Inflammatory macrophage treated with lipopolysaccharide for 1 hour (primary cell): ENCODE measurements at places on chromosomes 12 and 14.

- DNase-seq, result no peak
These were observed 80.5 kb upstream of the TBX3 start for GRCh38 chr12:114764510-114764909.

DNA sequence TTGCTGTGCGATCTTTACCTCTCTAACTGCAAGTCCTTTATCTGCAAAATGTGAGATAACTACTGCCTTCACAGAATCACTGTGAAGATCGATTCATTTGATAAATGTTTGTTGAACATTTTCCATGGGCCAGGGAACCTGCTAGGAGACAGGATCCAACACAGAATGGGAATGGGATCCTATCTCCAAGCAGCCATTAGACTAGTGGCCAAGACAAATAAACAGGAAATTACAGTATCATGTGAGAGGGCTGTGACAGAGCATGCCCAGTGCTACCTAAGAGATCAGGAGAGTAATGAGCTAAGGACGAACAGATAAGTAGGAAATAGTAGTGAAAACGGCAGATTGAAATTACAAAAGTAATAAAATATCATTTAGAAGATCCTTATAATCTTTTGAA is 105.7 kb downstream of the GRIN2B start:
- DNase-seq, result no peak

DNA sequence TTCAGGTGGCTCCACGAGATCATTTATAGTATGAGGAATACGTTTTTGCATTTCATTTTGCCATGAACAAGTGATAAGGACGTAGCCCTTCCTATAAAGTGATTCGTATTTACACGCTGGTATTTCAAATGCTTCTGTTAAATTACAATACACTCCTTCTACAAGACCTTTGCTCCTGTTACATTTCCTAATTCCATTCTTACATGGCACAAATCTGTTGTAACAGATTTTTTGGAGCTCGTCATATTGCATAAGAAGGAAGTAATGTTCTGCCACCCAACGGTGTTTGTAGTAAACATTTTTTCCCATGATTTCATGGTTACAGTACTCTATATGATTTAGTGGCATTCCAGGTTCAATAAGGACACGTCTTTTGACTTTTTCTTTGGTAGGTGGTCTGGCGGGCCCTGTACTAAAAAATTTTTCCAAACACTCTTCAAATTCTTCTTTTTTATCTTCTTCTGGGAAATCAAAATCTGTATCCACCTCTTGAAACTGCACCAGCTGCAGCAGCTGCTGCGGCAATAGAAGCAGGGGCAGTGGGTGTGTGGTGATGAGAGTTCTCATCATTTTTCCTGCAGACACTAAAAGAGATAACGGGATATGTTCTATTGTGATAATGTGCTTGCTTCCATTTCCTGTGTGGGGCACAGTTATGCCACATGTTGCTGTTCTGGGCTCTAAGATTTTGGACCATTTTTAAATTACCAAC is 4.2 kb downstream of the RNASE9 start:
- DNase-seq, result peak; percentile 74

- no peak for DNase-seq
These were observed 13.5 kb downstream of the TBX3 start for GRCh38 chr12:114670291-114670980.

GRCh38 chr12:75986001-75986746 is 45.4 kb downstream of the PHLDA1 start:
- DNase-seq, result no peak
